ENCODE measurements at places on chromosomes 5 and 9.
A peak's percentile ranks its signal among the peaks of the same experiment; 100 is the strongest.

- DNase-seq: no peak
Observed at GRCh38 chr5:133265257-133265656, 213.4 kb downstream of the HSPA4 start.

GRCh38 chr5:14644623-14645237 lies 19.8 kb upstream of the OTULIN start:
- DNase-seq: no peak

GRCh38 chr5:104843822-104844221 lies 1281.2 kb upstream of the NUDT12 start:
- DNase-seq: no peak

GRCh38 chr5:56072863-56073766 lies 78.4 kb upstream of the IL6ST start:
- no peak for DNase-seq

DNA sequence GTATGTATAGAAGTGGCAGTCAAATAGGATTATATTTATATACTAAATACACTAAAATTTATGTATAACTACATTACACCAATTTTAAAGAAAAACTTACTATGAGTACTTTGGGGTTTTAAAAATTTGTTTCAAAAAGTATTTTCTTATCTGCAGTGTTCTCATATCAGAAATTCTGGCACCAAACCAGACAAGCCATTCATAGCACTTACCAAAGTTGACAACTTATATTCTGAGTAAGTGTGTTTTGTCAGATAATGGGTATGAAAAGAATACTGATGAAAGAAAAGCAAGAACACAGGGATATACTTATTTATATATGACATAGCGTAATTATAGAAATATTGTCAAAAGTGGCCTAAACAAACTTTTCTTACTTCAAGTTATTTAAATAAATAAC lies 67.5 kb downstream of the SPEF2 start:
- no peak for DNase-seq

DNA sequence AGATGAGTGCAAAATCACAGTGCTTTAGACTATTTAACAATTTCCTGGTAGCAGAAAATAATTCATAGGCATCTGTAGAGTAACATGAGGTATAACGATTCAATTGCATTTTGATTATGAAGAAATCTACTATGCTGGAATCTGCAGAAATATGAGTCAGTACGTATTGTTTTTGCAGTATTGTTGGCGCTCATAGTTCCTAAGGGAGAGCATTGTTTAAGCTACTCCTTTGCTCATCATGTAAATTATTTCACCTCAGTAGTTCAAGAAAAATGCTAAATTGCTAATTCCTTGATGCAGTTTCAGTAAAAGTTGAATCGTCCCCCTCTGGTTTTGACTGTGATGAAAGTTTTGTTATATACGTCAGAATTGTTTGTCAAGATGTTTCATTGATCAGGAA lies 458.4 kb downstream of the HINT1 start:
- DNase-seq: no peak

DNA sequence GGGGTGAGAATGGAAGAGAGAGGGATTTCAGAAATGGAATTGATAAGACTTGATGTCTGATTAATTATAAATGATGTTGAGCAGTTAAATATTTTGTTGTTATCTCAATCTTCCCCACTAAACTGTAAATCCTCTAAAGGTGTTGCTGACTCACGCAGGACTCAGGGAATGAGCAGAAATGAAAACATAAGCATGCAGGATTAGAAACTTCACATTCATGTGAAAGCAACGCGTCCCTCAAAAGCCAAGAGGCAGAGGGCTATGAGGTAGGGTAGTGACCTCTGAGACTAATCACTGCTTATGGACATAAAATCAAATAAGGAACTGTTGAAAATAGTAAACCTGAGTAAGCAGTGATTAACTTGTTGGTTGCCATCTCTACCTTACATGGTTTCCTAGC lies 21.1 kb downstream of the ADAMTSL1 start:
- no peak for DNase-seq

DNA sequence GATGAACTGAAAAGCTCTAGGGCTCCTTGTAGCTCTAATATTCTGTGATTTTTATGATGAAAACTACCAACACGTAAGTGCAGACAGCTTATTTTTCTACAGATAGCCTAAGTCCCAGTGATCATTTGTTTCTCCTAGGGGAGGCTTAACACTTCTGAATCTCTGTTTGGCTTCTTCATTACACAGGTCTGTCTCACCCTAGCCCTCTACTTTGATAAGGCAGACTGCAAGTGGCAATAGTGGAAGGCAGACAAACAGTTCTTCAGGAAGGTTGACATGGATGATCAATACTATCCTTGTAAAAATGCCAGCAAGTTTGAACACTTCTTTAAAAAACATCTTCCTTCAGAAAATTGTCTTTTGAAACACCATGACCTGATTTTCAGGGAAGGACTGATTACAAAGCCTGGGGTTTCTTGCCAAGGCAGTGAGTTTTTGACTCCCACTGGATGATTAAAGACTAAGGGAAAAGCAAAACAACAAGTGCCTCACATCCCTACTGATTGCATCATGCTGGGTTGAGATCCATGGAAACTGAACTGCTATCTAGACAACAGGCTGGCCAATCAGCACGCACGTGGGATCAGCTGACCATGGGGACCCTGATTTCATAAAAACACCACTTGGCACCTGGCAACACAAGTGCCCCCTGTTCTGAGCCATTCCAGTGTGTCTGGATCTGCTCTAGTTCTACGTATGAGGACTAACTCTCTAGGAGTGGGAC lies 212.2 kb downstream of the SMARCA2 start:
- peak; percentile 32 for DNase-seq

GRCh38 chr5:60541980-60542379 lies 158.0 kb downstream of the DEPDC1B start:
- DNase-seq: peak; percentile 32

GRCh38 chr5:149421834-149422233 lies 42.7 kb upstream of the IL17B start:
- DNase-seq: no peak

DNA sequence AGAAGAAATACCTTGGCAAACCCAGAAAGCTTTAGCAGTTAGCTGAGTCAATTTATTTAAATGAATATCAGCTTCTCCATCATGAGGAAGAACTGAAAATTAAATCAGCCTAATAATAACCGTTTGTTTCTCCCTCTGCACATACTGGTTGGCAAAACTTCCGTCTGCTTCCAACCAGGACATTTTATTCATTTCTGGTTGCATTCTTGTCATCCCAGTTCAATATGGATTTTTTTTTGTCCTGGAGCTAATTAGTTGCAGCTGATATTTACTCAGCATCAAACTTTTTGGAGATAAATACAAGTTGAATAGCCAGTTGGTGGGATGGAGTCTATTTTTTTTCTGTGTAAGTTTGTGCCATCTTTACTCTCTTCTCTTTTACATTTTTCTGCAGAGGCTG lies 126.5 kb upstream of the GDNF start:
- DNase-seq: no peak

GRCh38 chr5:135328128-135328687 lies 70.8 kb downstream of the MACROH2A1 start:
- no peak for DNase-seq

DNA sequence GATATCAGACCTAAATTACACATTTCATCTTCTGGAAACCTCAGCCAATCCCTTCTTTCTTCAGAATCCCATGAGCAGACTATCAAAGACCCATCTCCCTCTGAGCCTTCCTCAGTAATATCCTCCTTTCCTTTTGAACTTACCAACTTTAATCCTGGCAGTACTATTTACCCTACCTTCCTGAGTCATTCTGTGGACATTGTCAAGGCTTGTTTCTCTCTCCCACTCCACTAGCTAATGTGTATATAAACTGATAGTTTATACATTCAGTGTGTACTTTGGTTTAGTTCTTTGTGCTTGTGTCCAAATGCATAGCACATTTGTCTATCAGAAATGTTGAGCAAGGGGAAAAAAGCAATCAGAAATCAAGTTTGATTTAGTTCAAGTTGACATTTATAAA lies 568.3 kb downstream of the CSNK1G3 start:
- DNase-seq: no peak

- no peak for DNase-seq
Observed at GRCh38 chr5:170769246-170769645, 14.3 kb upstream of the GABRP start.

DNA sequence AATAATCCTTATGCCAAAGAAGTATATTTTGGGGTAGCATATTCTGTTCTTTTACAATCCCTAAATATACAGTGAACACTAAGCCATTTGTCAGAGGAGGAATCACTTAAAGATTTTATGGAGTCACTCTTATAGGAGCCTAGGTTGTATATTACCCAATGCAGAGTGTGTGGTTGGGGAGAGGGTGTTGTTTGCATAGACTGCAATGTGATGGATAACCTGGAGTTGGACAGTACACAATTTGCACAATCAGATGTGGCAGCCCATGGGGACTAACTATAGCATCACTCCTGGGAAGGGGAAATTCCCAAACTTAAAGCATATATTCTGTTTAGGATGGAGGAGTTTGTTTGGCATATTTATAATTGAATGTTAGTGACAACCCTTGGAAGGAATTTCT lies 9.6 kb upstream of the NDFIP1 start:
- no peak for DNase-seq

GRCh38 chr5:61232490-61233050 lies 70.3 kb upstream of the SMIM15 start:
- DNase-seq: no peak

GRCh38 chr9:135507104-135508035 lies 6.9 kb downstream of the MRPS2 start:
- no peak for DNase-seq

- no peak for DNase-seq
Observed at GRCh38 chr5:179397516-179397915, 52.3 kb upstream of the ADAMTS2 start.

GRCh38 chr9:107455425-107456135 lies 34.0 kb downstream of the KLF4 start:
- DNase-seq: no peak

DNA sequence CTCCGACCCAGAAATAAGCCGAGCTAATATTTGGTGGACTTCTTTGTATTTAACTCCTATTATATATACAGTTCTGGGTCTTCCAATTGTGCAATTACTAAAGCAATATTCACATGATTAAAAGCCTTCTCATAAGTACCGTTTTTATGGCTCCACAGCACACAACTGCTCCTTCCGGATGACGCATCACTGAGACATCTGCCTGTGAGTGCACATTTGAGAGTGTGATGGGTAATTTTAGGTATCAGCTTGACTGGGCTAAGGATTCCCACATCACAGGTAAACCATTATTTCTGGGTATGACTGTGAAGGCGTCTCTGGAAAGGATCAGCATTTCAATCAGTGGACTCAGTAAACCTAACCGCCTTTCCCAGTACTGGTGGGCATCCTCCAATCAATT lies 77.5 kb upstream of the SYK start:
- DNase-seq: no peak

- no peak for DNase-seq
Observed at GRCh38 chr9:95296761-95297160, 20.7 kb downstream of the FANCC start.

DNA sequence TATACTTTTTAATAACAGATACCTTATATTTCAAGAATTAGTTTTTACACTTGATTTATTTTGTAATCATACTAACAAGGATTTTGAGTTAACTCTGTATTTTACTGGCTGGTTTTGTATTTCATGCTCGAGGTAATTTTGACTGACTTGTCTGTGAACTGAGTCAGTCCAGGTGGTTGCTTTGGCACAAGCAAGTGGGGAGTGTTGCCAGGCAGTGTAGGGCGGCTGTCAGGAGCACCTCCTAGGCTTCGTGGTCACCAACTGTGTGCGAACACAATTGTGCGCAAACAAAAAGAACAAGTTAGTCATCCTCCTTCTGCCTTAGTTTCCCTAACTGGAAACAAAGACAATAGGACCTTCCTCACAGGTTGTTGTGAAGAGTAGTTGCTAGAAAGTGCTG lies 286.3 kb downstream of the ADGRV1 start:
- no peak for DNase-seq

DNA sequence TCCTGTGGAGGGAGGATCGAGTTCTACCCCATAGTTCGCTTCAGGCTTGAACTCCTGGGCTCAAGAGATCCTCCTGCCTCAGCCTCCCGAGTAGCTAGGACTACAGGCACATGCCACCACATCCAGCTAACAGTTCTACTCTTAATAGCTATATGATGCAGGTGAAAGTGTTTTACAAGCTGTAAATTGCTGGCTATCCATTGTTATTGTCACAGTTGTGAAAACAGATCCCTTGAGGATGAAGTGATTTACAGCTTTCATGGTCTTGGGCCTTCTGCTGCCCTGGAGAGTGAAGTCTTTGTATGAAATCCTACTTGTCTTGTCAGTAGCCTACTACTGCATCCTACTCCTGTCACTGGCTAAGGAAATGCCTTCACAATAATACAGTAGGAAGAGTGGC lies 48.0 kb downstream of the GRAMD2B start:
- no peak for DNase-seq

- DNase-seq: no peak
Observed at GRCh38 chr5:100452126-100452525, 83.0 kb upstream of the FAM174A start.

DNA sequence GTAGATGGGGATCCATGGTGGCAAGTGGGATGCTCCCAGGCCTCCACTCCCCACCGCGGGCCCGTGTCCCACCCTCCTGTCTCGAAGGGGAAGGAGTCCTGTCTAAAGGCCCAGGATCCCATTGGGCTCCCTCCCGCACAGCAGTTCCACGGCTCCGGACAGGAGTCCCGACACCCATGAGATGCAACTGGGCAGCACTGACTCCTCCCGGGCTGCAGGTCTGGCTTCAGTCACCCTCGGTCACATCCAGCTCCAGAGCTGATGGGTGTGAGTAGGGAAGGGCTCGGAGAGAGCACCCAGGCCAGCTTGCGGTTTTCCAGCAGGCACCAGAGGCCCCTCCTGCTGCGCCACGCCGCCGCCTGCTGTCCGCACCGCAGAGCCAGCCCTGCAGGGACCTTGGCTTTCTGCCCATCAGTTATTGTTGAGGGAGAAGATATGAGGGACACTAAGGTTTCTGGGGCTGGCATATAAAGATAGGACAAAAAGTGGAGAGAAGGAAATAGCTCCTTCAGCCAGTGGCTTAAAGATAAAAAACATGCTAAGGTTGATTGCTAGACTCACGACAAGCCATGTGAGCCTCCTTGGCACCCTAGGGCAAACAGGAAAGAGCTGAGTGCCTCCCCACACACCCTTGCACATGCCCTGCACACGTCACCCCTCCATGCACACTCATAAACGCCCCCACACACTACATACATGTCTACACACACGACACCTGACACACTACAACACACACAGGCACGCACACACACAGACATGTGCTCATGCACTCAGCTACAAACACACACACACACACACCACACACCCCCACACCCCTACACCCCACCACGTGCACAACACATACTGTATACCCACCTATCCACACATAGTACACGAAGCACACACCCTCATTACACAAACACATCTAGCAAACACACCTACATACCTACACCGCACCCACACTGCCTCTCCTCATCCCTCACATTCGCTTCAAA lies 79.0 kb downstream of the AK8 start:
- no peak for DNase-seq

- no peak for DNase-seq
Observed at GRCh38 chr9:103755986-103756385, 338.1 kb upstream of the SMC2 start.
